ENCODE measurements at places on chromosomes 12 and 14. TPM values are rescaled to one million over a fixed set of nuclear protein-coding genes. Genes with fewer than 3 reads are reported as not detected.

SLC6A13 gene
- total RNA-seq: 0.28 TPM

RERG gene
- not detected for total RNA-seq

COL2A1 gene
- total RNA-seq: not detected

DNA sequence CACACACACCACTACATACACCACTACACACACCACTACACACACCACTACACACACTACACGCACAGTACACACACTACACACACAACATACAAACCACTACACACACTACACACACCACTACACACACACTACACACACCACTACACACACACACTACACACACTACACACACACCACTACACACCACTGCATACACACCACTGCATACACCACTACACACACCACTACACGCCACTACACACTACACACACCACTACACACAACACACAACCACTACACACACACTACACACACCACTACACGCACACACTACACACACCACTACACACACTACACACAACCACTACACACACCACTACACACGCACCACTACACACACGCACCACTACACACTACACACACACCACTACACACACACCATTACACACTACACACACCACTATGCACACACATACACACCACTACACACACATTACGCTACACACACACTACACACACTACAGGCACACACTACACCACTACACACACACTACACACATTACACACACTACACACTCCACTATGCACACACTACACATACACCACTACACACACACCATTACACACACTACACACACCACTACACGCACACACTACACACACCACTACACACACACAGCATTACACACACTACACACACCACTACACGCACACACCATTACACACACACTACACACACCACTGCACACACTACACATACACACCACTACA is 12.5 kb downstream of the NOC4L start:
- peaks cover under 1% of the 10 kb centered on the region for H3K27me3 ChIP-seq
- peaks cover 17% of the 10 kb centered on the region for H3K36me3 ChIP-seq
- no peak overlapping the region for H3K4me3 ChIP-seq
- DNase-seq: no peak
- no peak overlapping the region for H3K27ac ChIP-seq

- no peaks in the 10 kb centered on the region for H3K27me3 ChIP-seq
- no peak overlapping the region for H3K4me3 ChIP-seq
- no peak for DNase-seq
- H3K27ac ChIP-seq: peak overlapping the region; percentile 6
These were observed 11.6 kb downstream of the ACTN1 start for GRCh38 chr14:68967459-68967940.
